ENCODE measurements at places on chromosomes 2 and 18. TPM values are rescaled to one million over a fixed set of nuclear protein-coding genes. Genes with fewer than 3 reads are reported as not detected.

DNA sequence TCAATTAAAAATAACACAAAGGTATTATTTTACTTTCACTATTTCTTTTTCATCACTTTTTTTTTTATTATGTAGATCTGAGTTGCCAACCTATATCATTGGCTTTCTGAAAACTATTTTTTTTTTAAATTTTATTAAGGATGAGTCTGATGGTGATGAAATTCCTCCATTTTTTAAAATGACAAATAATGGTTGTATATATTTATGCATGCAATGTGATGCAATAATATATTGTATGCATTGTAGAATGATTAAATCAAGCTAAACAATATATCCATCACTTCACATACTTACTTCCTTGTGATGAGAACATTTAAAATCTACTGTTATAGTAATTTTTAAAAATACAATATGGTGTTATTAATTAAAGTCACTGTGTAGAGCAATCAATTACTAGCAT lies 1081.6 kb downstream of the CNTNAP5 start:
- no peak for ATAC-seq

DNA sequence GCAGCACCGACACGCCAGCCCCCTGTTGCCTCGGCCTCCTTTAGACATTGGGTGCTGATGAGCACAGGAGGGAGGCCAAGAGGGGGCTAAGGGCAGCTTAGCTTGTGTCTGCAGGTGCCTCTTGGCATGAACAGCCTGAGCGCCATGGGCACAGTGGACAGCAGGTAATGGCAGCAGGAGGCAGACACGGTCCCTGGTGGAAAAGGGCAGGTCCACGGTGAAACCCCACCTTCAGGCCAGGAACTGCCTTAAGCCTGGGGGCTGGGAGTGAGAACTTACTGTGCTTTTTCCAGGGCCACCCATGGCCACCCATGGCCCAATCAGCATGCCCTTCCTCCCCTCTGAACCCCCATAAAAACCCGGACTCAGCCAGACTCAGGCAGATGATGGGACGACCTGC lies 633.4 kb upstream of the TMEFF2 start:
- ATAC-seq = no peak

PSMA8 gene
- total RNA-seq = not detected

GRCh38 chr18:52452427-52452826 lies 112.4 kb downstream of the DCC start:
- no peak for ATAC-seq

DNA sequence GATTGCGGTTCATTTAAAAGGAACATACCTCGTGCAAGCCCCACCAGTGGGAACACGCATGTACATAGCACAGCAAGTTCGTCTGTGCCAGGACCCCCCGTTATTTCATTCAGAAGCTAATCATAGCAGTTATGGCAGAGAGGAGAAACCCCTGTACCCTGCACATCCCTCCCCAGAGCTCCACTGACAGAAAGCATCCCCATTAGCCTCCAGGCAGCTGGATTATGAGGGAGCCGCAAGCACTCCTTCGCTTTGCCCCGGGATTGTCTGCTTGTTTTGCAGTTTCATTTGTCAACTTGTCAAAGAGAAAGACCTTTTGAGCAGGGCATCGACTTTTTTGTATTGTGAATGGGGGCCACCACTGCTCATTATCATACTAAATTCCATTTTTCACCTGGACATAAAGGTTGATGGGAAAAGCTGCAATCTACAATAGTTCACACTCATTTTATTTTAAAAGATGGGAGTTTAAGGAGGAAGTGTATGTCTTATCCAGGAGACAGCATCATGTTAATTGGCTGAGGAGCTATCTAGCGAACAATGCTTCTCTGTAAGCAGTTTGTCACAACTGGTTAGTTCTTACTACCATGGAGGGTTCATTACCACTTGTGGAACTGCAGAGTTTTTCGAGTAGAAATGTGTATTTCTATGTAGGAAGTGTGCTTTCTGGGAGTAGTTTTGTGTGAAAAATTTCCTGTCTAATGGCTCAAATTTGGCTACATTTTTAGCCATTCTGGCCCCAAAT lies 255.3 kb downstream of the THSD7B start:
- ATAC-seq = peak; percentile 74

DNA sequence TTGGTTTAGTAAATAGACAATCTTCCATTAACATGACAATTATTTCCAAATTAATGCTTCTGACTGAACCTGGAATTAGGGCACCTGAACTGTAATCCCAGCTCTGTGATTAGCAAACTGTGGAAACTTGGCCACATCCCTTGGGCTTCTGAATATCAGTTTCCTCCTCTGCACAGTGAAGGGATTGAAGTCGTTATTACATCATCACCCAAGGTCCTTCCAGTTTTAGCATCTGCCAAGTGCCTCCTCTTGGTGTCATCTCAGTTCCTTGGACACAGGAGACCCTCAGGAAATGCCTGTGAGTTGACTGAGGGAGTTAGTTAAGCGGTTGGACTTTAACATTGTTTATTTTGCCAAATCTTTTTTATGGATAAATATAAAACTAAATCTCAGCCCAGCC lies 64.8 kb downstream of the MOGAT1 start:
- peak; percentile 42 for ATAC-seq

SLC23A3 gene
- total RNA-seq = 1.5 TPM

- ATAC-seq = no peak
Observed at GRCh38 chr2:27931361-27931950, 40.9 kb downstream of the BABAM2 start.

GPAT2 gene
- 0.44 TPM for total RNA-seq

DNA sequence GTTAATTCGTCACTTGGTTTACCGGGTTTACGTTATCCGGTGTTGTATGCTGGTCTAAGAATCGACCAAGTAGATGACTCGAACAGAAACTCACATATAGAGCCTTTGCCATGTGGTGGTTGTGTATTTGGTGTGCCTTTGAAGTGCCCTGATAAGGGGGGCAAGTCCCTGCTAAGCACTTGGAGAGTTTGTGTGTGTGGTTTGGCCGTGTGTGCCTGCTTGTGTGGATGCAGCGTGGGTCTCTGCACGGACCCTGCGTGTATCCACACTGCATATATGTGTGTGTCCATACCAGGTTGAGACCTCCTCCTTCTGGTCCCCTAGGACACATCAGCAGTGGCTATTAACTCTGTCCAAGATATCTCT lies 2.4 kb upstream of the CELF4 start:
- ATAC-seq = no peak

- no peak for ATAC-seq
Observed at GRCh38 chr2:233108611-233109490, 48.7 kb downstream of the INPP5D start.

MFSD2B gene
- 0.42 TPM for total RNA-seq

DNA sequence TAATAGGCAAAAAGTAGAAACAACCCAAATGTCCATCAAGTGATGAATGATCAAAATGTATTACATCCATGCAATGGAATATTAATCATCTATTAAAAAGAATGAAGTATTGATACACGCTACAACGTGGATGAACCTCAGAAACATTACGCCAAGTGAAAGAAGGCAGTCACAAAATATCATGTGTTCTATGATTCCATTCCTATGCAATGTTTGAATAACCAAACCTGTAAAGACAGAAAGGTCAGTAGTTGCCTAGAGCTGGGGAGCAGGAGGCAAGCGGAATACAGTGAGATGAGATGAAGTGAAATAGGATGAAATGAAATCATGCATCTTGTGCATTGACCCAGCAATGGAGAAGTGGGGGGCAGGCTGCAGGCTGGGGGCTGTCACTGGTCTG lies 17.9 kb upstream of the COL6A3 start:
- no peak for ATAC-seq

HJURP gene
- total RNA-seq = 1.9 TPM
